ENCODE measurements at places on chromosomes 5 and 9. TPM values are rescaled to one million over a fixed set of nuclear protein-coding genes. Genes with fewer than 3 reads are reported as not detected.
A peak's percentile ranks its signal among the peaks of the same experiment; 100 is the strongest.

Gene CDKN2B-AS1
- total RNA-seq = 0.74 TPM

Gene CATSPER3
- total RNA-seq = 0.18 TPM

Gene FAXDC2
- total RNA-seq = not detected

Gene NTRK2
- 0.26 TPM for total RNA-seq

Gene GNA14
- not detected for total RNA-seq

DNA sequence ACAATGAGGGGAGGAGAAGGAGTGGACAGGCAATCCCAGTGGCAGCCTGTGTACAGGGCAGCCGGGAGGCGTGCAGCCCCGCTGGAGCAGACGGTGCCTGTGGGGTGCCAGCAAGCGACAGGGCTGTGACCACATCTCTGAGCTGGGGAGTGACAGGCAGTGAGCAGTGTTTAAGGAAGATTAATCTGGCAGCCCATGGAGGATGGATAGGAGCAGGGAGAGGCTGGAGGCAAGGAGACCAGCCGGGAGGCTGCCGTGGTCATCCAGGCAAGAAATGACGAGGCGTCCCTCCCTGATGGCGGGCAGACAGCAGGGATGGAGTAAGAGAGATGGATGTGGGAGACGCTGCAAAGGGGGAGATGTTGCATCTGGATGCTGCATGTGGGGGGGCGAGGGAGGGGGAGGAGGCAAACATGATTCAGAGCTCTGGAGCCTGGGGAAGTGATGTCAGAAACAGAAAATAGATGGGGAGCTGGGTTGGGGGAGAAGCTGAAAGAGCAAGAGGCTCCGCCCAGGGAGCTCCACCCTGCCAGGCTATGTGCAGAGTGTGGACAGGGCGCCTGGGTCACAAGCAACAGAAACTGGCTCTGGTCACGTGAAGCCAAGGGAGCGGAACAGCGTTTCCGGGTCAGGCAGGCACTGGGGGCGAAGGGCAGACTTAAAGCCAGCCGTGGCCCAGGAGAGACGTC is 12.6 kb downstream of the UNC5A start:
- no peak for DNase-seq

GRCh38 chr9:97964901-97965300 is 18.2 kb upstream of the ANP32B start:
- DNase-seq = no peak

DNA sequence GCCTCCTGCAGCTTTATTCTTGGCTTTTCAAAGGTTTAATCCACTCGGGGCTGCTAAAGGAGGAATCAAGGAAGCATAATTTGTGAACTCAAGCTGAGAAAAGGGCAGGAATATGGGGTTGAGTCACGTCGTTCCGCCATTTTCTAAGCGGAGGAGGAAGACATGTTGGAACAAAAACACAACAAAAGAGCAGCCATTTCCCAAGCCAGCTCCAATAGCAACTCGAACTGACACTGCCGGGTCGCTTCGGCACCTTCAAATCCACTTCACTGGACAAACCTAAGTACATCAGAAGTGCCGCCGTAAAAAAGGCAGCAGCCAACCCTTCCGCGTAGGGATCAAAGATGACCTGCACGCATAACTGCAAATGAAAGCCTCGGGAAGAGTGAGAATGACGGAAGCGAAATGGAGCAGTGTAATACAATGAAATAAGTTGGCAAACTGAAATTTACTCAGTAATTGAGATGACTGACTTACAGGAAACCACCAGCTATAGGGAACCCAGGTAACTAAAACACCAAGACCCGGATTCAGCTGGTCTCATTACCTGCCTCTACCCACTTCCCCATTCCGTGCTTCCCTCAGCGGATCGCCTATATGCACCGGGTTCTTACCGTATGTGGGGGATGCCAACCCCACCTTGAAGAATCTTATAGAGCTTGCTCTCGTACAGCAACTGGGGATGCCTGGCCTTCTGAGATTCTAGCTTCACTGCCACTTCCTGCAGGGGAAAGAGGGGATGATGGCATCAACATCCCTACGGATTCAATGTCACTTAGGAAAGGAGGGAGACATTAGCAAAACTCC is 1.6 kb downstream of the CSNK1A1 start:
- DNase-seq = peak; percentile 49

DNA sequence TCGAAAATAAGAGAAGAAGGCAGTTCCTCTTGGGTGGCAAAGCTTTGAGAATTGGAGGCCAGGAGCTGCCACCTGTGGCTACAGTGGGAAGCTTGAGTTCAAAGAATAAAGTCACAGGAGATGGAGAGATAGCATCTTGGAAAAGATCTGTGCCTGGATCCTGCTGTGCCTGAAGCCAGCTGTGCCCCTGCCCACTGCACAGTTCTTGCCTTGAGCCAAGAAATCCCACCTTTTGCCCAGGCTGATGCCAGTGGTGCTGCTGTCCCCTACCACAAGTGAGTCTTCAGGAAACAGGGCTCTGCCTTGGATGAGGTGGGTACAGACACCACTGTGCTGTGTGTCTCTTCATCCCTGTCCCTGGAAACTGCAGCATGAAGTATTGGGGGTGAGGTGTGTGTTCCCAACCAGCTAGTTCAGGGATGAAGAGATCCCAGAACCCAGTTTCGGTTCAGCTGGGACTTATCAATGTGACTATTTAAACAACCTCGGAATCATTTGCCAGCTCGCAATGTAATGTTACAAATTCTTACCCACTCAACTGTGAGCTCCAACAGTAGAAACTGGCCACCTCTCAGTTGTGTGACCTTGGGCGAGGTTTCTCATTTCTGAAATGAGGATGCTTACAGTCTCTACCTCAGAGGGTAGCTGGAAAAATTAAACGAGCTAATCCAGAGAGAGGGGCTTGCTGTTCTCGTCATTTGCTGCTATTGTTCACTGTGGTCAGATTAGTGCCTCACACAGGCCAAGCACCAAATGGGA is 5.9 kb downstream of the IER5L start:
- DNase-seq = no peak

GRCh38 chr5:73591102-73591695 is 25.7 kb downstream of the UTP15 start:
- peak; percentile 54 for DNase-seq

- DNase-seq = peak; percentile 24
Observed at GRCh38 chr5:110757118-110757729, 18.4 kb downstream of the SLC25A46 start.

- DNase-seq = no peak
Observed at GRCh38 chr5:15472116-15472515, 27.9 kb upstream of the FBXL7 start.

DNA sequence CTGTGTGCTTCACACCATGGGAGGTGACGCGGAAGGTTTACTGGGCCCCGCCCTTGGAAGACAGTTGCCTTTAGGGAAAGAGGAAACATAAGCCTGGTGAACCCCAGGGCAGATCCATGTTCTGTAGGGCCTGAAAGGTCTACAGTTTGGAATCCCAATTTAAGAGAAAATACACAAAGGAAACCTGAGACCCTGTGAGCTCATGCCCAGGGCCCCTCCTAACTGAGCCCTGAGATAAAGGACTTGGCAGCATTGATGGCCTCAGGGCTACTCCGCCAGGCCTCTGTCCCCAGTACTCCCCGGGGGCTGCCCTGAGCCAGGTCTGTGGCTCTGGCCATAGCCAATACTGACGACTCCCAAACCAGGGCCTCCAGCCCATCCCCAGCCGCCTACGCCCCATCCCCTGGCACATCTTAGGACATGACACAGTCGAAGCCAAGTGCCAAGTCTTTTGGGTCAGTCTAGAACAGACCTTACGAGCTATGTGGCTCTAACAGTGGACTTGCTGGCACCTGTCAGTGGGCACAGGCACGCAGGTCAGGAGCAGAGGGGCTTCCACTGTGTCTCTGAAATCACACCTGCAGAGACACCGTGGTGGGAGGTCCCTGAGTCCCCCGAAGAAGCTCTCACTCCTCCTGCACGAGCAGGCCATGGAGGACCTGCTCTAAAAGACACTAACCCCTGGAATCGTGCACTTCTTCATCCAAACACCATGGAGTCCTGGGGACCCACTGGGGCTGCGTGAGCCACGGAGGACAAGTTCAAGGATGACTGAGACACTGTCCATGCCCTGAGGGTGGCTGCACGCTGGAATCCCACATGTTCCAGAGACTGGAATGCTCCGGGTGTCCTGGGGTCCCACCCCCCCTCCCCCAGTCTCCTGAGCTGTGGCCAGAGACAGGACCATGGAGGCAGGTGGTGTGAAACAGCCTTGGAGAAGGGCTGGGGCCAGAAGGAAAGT is 40.3 kb upstream of the BARHL1 start:
- DNase-seq = no peak

DNA sequence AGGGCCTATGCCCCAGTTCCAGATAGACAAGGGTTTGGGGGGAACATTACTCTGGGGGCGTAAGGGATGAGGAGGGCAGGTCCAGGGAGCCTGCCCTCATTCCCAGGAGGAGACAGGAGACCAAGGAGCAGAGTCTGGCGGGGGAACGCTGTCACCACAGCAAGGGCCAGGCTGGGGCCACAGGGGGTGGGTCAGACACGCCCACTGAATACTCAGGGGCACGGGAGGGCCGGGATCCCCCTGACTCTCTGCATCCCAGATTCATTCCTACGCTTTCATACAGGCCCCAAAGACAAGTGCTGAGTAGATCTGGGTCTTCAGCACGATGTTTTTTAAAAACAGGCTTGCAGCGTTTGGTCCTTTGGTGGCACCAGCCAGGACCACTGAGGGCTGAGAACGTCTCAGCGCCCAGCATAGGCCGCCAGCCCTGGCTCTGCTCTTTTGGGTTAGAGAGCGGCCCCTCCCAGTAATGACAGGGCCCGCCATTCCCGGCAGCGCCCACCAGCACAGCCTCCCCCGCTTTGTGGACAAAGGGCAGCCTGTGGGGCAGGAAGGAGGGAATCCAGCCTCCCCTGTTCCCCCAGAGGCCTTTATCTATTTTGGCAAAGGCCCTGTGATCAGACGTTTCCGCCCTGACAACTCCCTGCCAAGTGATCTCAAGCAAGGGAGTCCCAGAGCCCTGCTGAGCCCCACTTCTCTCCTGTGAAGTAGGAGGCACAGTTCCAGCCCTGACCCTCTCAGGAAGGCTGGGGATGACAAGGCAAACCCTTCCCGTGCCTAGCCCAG is 24.9 kb downstream of the NEK6 start:
- DNase-seq = no peak

DNA sequence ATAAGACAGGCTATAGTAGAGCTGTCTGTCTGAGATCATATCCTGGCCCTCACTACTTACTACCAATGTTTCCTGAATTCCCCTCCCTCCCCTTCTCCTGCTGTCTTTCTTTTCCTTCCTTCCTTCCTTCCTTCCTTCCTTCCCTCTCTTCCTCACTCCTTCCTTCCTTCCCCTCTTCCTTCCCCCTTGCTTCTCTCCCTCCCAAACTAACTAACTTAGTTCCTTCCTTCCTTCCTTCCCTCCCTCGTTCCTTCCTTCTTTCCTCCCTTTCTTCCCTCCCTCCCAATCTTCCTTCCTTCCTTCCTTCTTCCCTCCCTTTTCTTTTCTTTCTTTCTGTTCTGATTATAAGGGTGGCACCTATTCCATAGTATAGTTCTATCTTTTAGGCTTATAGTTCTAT is 150.0 kb upstream of the GDNF start:
- DNase-seq = no peak

- DNase-seq = no peak
Observed at GRCh38 chr5:103345461-103345860, 86.9 kb downstream of the MACIR start.

GRCh38 chr9:102845827-102846371 is 149.2 kb upstream of the CYLC2 start:
- no peak for DNase-seq

Measured in CD8-positive, alpha-beta memory T cell (primary cell).